ENCODE measurements at places on chromosomes 3 and 15.

GRCh38 chr15:69988541-69989225, 109.0 kb downstream of the TLE3 start:
- no peak for DNase-seq

DNA sequence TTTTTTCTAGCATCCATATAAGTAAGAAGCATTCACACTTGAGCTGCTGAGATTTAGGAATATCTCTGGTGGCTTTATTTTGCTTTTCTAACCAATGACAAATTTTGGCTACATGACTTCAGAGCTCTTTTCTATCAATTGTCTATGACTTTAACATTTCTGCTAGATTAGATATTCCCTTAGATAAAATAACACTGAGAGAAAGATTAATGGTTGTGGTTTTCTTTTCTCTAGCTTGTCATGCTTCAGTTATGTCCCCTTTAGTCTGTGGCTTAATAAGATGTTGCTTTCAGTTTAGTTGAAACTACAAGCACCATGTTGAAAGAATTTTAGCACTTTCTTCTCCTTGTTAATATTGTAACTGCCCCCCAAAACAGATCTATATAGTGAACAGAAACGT, 665.6 kb upstream of the CCDC54 start:
- no peak for DNase-seq

GRCh38 chr3:186124592-186124991, 15.7 kb upstream of the ETV5 start:
- DNase-seq = no peak

GRCh38 chr3:158680861-158681260, 8.4 kb upstream of the LXN start:
- no peak for DNase-seq

DNA sequence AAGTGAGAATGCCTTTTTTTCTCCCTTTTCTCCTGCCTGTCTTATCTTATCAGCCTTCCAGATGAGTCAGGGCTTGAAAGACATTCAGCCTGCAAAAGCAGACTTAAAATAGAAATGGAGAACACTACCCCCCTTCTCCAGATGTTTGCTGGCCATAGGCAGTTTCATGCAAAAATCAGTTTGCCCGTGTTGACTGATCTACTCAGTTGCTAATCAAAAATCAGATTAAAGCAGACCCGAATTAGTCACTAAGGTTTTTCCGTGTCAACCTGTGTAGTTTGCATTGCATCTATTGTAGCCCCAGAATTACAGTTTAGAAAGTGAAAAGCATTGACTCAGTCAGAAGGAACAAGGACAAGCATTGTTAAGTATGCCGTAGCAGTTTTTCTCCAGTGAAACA, 56.2 kb downstream of the IL5RA start:
- no peak for DNase-seq

DNA sequence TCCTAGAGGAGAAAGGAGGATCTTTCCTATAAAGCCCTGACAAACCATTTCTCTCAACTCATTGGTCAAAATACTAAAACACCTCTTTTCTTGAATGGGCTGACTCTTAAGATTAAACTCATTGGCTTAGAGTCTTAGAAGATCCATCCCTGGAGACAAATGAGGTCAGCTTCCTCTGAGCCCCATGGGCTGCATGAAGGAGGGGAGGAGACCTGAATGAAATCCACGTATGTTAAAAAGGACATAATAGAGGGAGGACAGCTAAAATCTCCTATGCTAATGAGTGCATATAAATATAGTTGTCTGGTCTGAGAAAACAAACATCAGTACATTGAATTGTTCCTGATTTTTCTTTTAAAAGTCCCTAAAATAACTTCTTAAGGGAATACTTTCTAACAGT, 255.0 kb downstream of the TBL1XR1 start:
- DNase-seq = no peak

- no peak for DNase-seq
Measured at GRCh38 chr3:48797626-48798025, 50.0 kb downstream of the PRKAR2A start.

Data from right lobe of liver (tissue), 6 donors.